ENCODE measurements at places on chromosomes 12 and 14.

- DNase-seq = no peak
Measured at GRCh38 chr14:51432302-51432948, 192.4 kb downstream of the TMX1 start.

GRCh38 chr14:48527832-48528231, 852.4 kb upstream of the MDGA2 start:
- DNase-seq = no peak

DNA sequence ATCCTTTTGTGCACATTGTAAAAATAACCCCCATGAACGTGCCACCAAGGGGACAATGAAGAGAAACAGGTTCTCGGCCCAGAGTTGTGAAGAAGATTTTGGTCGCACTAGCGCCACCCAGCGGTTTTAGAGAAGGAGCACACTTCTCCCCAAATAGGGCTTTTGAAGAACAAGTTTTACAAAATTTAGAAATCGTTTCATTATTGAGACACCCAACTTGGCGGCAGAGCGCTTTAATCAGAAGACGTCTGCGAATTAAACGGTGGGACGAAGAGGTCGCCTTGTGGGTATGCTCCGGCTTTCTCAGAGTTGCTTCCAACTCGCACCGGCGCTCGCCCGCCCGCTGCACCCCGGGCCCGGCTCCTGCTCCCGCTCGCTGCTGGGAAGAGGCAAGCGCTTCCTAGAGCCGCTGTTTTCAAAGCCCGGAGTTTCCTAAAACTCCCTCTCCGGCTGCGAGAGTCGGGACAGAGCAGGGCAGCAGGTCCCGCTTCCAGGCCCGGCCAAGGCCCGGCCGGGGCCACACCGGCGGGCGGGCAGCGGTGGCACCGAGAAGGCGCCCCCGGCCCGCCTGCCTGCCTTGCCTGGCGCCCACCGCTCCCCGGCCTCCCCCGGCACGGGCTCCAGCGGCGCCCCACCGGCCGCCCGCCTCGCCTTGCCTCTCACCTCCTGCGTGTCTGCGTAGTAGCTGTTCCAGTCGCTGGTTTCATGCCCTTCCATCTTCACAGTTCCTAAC, 645 bp downstream of the FOXA1 start:
- peak; percentile 83 for DNase-seq

DNA sequence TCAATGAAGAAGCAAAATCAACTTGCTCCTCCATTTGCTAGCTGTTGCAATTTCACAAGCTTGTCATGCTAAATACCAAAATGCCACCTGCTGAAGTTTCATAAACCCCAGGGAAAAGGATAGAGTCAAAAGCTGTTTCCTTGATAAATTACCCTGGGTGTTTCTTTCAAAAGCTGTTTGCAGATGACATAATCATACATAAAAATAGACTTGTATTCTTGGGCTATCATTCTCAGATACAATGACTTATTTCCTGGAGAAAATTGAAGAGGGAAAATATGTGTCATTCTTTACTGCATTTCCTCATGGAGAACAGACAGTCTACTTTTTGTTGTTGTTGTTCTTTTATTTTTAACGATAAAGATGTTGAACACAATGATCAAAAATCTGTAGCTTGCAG, 119.2 kb downstream of the GALC start:
- no peak for DNase-seq

DNA sequence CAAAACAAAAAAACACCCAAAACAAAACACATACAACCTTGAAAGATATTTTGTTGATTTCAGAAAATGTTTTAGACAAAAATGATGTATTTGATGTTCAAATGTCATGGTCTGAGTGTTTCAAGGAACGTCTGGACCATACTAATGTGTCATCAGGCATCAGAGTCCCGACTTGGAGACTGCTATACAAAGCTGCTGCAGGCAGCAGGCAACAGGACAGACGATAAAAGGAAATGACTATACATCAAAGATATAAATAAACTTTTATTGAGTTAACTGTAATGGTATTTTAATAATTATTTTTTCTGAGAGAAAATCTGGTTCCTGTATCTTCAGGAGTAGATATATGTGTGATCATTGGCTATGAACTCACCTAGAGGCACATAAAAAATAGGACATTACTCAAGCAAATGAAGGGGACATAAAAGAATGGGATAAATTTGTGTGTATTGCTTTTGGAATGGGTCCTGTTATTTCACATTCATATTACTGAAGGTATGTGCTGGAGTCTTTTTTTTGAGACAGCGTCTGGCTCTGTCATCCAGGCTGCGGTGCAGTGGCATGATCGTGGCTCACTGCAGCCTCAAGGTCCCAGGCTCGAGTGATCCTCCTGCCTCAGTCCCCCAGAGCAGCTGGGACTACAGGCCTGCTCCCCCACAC, 87.3 kb upstream of the HECTD1 start:
- no peak for DNase-seq

GRCh38 chr12:106149096-106149784, 10.5 kb upstream of the NUAK1 start:
- peak; percentile 50 for DNase-seq

DNA sequence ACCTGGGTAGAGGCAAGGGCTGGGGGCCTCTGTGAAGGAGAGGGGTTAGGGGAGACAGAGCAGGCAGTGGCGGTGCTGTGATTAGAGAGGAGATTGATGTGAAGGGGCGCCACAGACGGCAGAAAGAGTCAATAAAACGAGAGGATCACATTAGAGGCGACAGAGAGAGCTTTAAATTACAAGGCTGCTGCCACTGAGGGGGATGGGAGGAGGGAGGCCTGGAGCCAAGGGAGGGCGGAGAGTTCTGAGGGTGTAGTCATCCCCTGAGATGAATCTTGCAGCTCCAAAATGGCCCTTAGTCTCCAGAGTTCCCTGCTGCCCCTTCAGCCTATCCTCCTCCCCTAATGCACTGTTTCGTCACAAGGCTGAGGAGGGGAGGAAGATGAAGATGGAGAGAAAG, 12.8 kb downstream of the ZFHX2 start:
- DNase-seq = no peak

DNA sequence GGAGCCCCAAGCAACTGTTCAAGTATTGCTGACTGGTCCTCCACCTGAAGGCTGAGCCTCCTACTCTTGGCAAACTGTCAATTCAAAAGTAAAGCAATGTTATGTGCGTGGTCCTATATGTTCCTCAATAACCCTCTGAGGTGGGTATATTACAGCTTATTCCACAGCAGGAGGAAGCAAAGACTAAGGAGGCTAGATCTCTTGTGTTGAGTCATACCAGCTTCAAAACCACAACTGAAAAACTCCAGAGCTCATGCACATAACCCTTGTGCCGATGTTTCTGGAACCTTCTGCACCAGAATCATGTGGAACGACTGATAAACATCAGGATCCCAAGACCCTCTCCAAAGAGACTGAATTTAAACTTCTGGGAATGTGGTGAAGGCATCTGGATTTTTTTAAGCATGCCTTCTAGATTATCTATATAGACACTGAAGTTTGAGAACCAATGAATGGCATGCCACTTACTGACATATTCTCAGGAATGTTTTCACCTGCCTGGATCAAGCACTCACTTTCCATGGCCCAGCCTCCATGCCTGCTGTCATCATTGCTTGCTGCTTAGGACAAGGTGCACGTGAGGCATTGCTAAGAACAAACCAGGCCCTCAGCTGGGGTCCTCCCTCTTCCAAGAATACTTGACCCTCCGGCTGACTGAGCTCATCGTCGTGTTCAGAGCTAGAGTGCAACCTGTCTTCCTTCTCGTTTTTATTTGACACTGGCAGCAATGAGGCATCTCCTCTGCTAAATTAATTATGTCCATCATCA, 194.7 kb downstream of the BCL11B start:
- no peak for DNase-seq

- DNase-seq = no peak
Measured at GRCh38 chr12:88630561-88630960, 50.3 kb upstream of the KITLG start.

- DNase-seq = no peak
Measured at GRCh38 chr12:57040750-57041149, 9.2 kb downstream of the MYO1A start.

- no peak for DNase-seq
Measured at GRCh38 chr14:96177766-96178375, 26.8 kb upstream of the BDKRB2 start.

GRCh38 chr14:102610968-102611811, 18.7 kb downstream of the RCOR1 start:
- no peak for DNase-seq

Data from SK-MEL-5 (cell line).